SW480 (cell line): ENCODE measurements at places on chromosomes 6 and 20.

DNA sequence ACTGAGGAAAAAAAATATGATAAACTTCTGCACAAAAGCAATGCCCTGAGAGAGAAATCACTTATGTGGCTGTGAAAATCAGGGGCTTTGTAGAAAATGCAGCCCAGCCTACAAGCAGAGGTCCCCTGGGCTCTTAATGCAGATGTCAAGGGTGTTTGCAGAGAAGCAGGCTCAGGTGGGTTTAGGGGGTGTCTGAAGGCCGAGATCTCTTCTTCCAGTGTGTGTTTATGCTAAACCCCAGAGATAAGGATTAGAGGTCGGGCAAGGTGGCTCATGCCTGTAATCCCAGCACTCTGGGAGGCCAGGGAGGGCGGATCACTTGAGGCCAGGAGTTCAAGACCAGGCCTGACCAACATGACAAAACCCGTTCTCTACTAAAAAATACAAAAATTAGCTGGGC lies 78.5 kb downstream of the TMEM242 start:
- no peak for DNase-seq

- DNase-seq = no peak
Measured at GRCh38 chr6:134830940-134831339, 119.0 kb downstream of the ALDH8A1 start.

- no peak for DNase-seq
Measured at GRCh38 chr6:159540152-159540551, 152.9 kb downstream of the SOD2 start.

DNA sequence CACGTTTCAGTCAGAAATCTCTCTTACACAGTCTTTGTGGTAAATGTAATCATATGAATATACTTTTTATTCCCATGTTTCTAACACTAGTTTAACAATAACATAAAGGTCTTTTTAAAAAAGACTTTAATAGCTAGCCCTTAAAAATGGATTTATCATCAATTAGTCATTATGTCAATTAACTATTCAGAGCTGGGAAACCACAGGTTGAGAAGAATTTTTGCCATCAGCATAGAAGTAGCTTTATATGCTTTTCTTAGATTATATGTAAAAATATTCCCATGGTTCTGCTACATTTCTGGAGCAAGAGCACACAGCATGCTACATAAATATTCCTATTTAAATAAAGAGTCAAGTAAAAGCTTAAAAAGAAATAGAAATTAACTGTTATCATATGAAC lies 35.5 kb downstream of the ASCC3 start:
- DNase-seq = no peak
